ENCODE measurements at places on chromosomes 1 and 21.

GRCh38 chr1:200242110-200243041 is 167.5 kb downstream of the ZNF281 start:
- DNase-seq: peak; percentile 69

- DNase-seq: no peak
Observed at GRCh38 chr21:26115899-26116298, 54.7 kb downstream of the APP start.

DNA sequence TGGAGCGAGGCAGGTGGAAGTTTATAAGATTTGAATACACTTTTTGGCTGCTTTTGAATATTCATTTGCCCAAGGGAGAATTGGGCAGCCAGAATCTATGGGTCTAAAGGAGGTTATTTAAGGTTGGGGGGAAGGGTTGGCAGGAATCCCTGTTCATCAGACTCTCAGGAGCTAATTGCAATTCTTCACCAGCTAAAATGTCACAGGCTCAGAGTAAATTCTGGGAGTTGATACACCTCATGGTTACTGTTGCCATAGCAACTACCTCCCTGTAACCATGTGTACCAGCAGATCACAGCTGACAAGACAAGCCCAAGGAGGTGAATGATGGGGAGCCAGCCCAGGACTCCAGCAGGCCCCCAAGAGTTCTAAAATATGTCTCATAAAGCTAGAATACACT is 75.5 kb downstream of the CAMK2N1 start:
- no peak for DNase-seq

DNA sequence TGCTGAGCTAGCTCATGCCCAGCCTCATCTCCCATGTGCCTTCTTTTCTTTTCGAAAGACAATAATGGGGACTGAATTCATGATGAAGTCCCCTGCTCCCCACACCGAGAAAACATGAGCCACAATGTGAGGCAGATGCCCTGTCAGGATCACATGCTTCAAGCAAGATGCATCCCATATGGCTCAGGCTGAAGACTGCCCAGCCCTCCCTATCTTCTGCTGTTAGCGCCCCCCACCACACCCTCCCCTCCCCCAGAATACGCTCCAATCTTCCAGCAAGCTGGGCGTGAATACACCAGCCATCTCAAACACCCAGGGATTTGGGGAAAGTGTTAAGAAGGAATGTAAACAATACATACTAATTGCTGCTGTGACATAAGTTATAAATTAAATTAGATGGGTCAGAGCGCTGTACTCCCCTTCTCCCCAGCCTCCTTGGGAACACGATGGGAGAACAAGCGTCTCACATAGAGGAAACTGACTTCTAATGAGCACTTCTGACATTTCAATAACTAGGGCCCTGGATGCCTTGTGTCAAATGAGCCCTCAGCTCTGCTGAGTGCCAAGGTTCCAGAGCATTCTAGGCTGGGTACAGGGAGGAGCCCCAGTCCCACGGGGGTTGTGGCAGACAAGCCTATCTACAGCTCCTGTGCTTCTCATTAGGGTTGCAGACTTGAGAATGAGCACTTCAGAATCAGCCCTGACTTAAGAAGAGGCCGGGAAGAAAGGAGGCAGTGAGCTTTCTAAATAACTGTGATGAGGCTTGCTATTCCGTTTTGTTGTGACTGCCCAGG is 55.6 kb downstream of the TNR start:
- DNase-seq: no peak

GRCh38 chr21:41600116-41600515 is 92.2 kb upstream of the TMPRSS2 start:
- DNase-seq: no peak

- no peak for DNase-seq
Observed at GRCh38 chr1:24754229-24754628, 9.0 kb downstream of the CLIC4 start.

DNA sequence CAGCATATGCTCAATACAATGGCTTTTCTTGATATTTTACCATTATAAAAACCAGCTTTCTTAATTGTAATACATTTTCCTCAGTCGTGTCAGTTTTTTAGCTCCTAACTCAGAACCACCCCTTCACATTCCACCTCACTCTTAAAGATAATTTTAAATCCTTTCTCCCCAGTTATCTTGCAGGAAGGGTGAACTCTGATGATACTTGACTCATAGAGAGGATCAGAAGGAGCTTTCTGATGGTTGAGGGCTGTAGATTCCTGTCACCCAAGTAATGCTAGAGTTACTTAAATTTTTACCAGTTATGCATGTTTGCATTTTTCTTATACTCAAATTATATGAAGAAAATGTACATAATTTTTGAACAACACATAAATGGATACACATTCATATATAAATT is 233.7 kb downstream of the NCAM2 start:
- DNase-seq: no peak

- no peak for DNase-seq
Observed at GRCh38 chr1:193700710-193701355, 514.4 kb upstream of the B3GALT2 start.

GRCh38 chr1:216914974-216915373 is 191.7 kb upstream of the ESRRG start:
- no peak for DNase-seq

- no peak for DNase-seq
Observed at GRCh38 chr1:246110343-246111219, 396.5 kb downstream of the SMYD3 start.

GRCh38 chr1:203116091-203116820 is 11.3 kb upstream of the ADORA1 start:
- peak; percentile 92 for DNase-seq

- DNase-seq: no peak
Observed at GRCh38 chr1:168714012-168714411, 15.0 kb downstream of the DPT start.

- DNase-seq: no peak
Observed at GRCh38 chr1:239025223-239025622, 361.1 kb upstream of the CHRM3 start.

GRCh38 chr21:42251654-42252324 is 32.8 kb downstream of the ABCG1 start:
- no peak for DNase-seq

DNA sequence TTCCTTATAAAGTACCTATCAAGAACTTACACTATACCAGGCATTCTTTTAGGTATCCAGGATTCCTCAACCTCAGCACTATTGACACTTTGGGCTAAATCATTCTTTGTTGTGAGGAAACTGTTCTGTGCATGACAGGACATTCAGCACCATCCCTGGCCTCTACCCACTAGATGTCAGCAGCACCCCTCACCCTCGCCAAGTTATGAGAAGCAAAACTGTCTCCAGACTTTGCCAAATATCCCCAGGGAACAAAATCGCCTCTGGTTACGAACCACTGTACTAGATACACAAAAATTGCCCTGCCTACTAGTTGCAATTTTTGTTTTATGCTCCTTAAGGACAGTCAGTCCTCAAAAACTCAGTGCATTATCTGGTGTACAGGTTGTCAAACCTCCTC is 35.7 kb downstream of the PALMD start:
- no peak for DNase-seq

GRCh38 chr1:197778366-197778945 is 3.2 kb upstream of the DENND1B start:
- no peak for DNase-seq

DNA sequence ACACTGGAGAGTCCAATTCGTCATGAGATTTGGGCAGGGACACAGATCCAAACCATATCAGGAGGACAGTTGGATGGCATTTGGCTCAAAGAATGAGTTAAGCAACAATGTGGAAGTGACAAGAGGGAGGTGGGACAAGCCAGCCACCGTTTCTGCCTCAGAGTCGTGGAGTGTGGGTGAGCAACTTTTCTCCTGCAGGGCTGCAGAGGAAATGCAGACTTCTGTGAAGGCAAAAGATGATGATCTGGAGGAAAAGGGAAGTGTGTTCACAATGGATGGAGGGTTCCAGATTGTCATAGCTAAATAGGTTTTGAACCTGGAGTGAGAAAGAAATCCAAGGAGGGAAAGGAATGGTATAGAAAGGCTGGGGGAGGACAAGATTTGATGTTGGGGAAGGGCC is 16.4 kb upstream of the KANK4 start:
- DNase-seq: no peak

GRCh38 chr1:239293350-239294110 is 92.8 kb upstream of the CHRM3 start:
- DNase-seq: no peak

DNA sequence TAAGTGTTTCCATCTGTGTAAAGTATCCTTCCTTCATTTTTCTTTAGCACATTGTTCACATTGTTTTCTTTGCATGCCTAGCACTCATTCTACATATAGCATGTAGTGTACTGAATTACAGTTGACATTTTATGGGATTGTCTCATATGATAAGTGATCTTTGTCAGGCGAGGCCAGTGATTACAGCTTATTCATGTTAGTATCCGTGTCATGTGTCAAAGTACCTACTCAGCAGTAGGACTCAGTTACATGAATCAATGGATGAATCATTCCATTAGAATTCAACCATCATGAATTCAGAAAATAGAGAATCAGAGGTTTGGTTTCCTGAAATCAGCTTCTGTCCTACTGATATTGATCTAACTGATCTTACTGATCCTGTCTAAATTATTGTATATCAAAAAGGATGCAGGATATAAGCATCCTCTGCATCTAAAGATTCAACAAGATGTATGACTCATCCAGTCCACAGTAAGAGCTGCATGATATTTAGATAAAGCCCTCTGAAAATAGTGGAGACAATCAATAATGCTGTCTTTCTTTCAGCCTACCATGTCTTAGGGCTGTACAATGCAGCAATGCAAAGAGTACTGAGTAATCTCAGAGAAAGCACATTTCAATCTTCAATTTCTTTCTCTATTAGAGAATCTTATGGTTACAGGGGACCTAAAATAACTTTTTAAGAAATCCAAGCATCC is 20.7 kb upstream of the HRNR start:
- no peak for DNase-seq

- no peak for DNase-seq
Observed at GRCh38 chr21:18430341-18430740, 26.8 kb upstream of the TMPRSS15 start.

DNA sequence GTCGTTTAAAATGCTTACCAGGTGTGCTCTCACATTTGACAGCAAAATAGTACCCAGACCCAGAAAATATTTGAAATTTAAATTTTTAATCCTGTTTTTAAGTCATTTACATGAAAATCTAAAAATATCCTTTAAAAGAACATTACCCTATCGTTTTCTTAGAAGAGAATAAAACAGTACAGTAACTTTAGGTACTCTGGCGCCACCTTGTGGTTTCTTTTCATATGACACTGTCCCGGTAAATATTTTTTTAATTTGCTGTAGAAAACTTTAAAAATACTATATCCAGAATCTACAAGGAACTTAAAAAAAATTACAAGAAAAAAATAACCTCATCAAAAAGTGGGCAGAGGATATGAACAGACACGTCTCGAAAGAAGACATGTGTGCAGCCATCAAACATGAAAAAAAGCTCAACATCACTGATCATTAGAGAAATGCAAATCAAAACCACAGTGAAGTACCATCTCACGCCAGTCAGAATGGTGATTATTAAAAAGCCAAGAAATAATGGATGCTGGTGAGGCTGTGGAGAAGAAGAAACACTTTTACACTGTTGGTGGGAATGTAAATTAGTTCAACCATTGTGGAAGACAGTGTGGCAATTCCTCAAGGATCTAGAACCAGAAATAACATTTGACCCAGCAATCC is 129.2 kb downstream of the RGS21 start:
- DNase-seq: no peak

GRCh38 chr21:46454634-46455390 is 3.9 kb upstream of the DIP2A start:
- no peak for DNase-seq

DNA sequence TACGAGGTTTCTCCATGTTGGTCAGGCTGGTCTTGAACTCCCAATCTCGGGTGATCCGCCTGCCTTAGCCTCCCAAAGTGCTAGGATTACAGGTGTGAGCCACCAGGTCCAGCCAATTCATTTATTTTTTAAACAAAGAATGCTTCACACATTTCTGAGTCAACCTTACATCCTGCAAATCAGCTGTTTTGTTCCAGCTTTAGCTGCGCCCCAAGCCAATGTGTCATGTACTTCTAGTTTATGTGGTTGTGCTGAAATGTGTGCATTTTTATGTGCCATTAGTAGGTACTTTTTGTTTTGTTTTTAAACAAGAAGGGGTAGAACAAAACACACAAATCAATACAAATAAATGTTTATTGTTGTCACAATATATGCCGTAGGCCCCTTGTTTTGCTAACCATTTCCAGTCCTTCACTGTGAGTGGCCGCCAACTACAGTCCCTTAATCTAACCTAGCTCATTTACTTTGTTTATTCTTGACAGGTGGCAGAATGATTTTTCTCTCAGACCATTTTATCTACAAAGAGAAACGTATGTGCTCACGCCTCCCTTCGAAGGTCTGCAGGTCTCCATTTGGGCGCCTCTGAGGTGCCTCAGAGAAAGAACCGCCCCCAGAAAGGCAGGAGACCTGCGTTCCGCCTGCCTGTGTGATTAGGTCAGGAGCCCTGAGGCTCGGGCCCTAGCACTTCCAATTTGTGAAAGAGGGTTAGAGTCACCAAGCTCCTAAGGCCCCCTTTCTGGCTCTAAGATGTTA is 2.8 kb upstream of the CASQ2 start:
- DNase-seq: no peak

DNA sequence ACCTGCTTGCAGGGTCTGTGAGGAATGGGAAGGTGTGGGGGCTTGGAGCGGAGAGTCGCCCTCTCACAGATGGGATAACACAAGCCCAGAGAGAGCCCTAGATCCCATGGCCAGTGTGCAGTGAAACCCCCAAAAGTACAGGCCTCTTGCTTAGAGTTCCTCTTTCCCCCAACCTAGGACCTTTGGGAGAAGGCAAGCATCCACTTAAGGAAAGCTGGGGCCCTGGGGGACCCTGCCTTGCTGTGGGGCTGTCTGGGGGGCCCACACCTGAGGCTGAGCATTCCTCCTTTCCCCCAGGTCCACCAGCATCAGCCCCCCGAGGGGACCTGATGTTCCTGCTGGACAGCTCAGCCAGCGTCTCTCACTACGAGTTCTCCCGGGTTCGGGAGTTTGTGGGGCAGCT is 1.1 kb downstream of the VWA1 start:
- DNase-seq: no peak

GRCh38 chr1:240149484-240150094 is 57.9 kb downstream of the FMN2 start:
- no peak for DNase-seq

GRCh38 chr1:7570311-7570710 is 200.8 kb upstream of the VAMP3 start:
- no peak for DNase-seq

DNA sequence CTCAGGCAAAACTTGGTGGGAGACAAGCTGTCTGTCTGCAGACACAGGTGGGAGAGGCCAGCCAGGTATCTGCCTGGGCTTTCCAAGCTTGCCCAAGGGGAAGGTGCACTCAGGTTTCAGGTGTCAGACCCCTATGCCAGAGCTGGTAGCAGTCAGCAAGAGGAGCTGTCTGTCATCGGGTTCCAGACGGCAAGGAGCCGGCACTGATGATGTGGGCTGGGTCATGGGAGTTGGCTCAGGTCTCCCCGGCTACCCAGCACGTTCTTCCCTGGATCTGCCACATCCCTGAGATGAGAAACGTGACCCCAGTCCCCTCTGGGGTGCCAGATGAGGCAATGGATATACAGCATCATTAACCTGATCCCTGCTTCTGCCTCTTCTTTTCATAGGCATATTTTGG is 23.0 kb downstream of the TMCC2 start:
- DNase-seq: no peak

- no peak for DNase-seq
Observed at GRCh38 chr1:168443899-168444298, 99.9 kb downstream of the XCL2 start.

GRCh38 chr1:35931446-35932157 is 697 bp downstream of the AGO3 start:
- DNase-seq: no peak
